ENCODE measurements at places on chromosomes 12 and 14.

DNA sequence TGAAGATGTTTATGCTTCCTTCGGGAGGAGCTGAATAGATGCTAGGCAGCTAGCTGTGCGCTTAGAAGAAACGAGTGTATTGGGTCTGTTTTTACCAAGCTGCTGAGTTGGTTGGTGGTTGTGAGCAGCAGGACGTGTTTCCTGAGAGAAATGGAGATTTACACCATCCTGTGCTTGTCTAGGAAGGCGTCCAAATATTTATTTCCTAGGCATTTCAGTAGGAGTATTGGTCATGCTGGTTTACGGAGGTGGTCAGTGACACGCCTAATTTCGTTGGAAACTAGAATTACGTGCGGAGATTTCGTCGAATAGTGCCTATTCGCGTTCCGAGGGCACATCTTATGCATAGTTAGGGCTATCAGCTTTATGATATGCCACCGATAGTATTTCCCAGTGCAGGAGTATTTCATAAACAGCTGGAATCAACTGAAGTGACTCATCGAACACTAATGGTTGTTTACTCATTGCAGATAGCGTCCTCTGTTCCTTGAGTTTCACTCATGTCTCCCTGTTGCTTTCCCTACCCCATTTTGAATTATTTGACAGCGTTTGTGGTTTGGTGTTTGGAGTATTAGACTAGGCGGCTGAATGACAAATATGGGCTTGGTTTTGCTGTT is 780 bp downstream of the TBC1D15 start:
- DNase-seq, result peak; percentile 83

- DNase-seq, result no peak
These were observed 250.5 kb downstream of the ASCL1 start for GRCh38 chr12:103207936-103208335.

GRCh38 chr12:15200641-15201040 is 20.6 kb downstream of the RERG start:
- DNase-seq, result no peak

DNA sequence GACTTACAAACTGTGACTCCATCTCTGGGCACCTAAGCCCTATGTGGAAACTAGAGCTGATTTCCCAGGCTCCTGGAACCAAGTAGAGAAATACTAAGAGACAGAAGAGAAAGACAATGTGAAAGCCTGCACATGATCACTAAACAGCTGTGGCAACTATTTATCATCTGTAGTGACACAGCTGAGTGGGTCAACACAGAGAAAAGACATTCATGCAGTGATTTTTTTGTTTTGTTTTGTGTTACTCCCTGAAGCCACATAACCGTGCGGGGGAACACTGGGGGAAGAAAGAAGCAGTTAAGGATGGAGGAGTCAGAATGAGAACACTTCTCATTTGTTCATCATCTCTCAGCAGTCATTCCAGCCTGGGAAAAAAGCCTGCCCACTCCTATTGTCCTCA is 1.5 kb downstream of the PRR4 start:
- no peak for DNase-seq

- no peak for DNase-seq
These were observed 843.4 kb upstream of the FLRT2 start for GRCh38 chr14:84686550-84686949.

GRCh38 chr12:674272-674781 is 11.1 kb upstream of the NINJ2 start:
- DNase-seq, result peak; percentile 37

DNA sequence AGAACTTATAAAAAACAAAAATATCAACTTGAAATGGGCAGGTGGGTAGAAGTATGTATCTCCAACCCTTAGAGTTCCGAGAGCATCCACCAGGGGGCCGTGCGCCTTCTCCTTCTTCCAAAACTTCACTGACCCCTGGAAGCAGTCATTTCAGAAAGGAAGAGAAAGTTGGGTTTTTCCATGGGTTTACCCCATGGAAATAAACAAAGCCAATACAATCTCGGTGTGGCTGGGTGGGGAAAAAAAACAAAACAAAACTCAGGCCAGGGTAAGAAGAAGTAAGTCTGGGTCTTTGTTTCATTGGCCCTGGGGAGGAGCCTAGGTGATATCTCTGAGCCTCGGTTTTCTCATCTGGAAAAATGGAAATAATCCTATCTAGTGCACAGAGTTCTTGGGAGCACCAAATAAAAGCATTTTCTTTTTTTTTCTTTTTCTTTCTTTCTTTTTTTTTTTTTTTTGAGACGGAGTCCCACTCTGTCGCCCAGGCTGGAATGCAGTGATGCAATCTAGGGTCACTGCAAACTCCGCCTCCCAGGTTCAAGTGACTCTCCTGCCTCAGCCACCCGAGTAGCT is 33.6 kb upstream of the HNF1A start:
- peak; percentile 93 for DNase-seq

DNA sequence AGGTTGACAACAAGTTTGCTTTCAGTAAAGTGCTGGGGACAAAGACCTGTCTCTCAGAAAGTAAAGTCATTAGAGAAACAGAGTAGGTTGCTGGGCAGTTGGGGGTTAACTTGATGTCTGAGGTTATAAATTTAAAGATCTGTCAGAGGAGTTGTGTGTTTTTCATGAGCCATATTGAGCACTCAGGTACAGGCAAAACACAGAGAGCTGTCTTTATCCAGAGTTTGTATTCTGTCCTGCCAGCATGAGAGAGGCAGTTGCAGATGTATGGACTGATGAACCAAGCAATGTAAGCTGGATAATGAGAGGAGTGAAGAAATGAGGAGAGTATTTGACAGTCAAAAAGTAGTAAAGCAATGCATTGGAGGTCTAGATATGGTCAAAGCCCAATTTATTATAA is 156.7 kb downstream of the SLC41A2 start:
- DNase-seq, result no peak

- DNase-seq, result peak; percentile 92
These were observed 29.4 kb upstream of the STAC3 start for GRCh38 chr12:57280211-57281062.

DNA sequence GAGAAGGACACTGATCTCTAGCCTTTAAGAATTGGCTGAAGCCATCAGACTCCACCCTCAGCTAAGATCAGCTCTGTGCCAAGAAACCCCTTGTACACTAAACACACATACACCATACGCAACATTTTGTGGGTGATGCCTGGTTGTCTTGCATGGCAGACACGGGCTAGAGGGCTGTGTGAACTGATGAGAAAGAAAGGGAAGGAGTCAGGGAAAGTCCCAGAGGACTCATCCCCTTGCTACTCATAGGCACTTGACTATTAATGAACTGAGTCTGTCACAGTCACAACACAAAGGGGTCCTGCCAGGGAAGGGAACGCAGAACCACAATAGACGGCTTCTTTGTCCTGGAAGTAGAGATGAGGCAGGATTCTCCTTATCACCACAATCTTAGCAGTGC is 80.8 kb downstream of the EMP1 start:
- DNase-seq, result peak; percentile 40

GRCh38 chr12:67431411-67432020 is 162.4 kb downstream of the CAND1 start:
- no peak for DNase-seq

DNA sequence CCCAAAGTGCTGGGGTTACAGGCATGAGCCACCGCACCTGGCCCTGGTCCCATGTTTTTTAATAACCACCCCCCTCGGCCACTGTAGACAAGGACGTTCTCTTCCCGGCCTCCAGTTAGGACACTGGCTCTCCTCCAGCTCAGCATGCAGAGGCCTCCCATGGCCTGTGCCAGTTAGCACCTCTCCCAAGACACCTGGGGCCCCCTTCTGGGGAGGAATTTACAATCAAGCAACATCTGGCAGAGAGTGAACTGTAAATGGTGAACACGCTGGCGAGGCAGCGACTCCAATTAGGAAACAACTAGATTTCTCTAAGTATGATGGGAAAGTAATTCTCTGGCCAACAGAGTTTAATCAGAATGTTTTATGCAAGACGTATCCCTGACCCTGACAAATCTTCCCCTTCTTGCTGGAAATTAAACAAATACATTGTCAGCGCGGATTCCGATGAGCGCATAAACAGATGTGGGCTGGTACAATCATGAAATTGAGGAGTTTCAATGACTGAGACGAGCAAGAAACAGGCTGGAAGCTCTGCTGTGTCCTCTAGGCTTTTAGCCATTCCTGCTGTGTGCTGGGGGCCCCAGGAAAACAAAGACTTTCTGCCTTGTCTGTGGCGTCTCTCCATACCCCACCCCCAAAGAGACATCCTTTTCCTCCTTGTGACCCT is 61.7 kb upstream of the DLK1 start:
- DNase-seq, result no peak

- no peak for DNase-seq
These were observed 57.1 kb downstream of the CCDC60 start for GRCh38 chr12:119391673-119392072.

GRCh38 chr12:184811-185575 is 29.0 kb downstream of the SLC6A12 start:
- peak; percentile 27 for DNase-seq

- DNase-seq, result no peak
These were observed 80.7 kb downstream of the EPS8 start for GRCh38 chr12:15708396-15709076.
